ENCODE measurements at places on chromosomes 3 and 15.

DNA sequence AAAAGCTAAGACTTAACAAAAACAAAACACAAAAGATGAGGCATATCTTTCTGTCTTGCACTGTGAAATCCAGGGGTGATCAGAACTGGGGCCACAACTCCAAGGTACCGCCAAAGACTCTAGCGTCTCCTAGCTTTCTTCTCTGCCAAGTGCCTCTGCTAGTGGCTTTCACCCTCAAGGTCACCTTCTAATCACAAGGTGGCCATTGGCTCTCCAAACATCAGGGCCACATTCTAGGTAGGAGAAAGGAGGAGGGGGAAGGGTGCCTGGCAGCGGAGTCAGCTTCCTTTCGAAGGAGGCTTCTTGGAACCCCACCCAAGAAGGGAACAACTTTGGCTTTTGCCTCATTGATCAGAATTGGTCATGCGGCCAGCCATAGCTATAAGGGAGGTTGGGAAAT, 168.8 kb upstream of the SMAD3 start:
- DNase-seq: no peak

DNA sequence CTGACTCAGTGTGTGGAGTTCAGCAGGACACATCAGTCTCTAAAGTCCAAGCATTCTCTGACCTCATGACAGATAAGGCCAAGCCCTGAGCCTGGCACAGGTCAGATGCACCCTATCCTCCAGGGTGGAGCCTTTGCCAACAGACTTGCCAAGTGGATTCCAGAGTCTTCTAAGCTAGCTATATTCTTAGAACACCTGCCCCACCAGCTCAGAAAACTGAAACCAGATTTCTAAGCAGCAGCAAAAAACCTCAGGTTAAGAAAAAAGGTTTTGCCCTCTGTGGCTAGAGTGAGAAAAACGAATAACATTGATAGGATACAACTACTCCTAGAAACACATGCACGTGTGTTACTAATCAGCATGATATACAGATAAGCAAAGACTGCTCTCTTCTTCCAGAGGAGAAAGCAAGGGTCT, 11.6 kb downstream of the RMDN3 start:
- no peak for DNase-seq

DNA sequence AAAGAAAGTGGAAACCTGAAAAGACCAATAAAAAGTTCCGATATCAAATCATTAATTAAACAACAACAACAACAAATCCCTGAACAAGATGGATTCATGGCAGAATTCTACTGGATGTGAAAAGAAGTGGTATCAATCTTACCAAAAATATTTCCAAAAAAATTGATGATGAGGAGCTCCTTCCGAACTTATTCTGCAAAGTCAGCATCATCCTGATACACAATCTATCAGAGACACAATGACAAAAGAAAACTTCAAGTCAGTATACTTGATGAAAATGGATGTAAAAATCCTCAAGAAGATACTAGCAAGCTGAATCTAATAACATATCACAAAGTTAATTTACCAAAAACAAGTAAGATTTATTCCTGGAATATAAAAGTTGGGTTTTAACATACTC, 881.8 kb downstream of the SI start:
- no peak for DNase-seq

DNA sequence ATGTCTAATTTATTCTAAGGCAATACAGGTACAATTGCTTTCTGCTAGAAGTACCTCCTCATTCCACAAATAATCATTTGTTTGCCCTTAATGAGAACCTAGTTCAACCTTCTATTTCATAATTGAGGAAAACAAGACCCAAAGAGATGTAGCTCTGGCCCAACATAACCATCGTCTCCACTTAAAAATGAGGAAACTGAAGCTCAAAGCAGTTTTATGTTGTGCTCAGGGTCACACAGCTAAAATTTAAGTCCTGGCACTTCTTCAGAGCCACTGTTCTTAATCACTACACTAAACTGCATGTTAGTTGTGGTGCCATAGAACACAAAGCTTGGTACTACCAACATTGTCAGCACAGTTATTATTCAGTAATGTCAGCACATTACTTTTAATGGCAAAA, 108.0 kb downstream of the SERPINI1 start:
- no peak for DNase-seq

- no peak for DNase-seq
These were observed 55.8 kb upstream of the MYO5C start for GRCh38 chr15:52351206-52351908.

- no peak for DNase-seq
These were observed 35.7 kb downstream of the TMEM39A start for GRCh38 chr3:119427669-119428068.

GRCh38 chr3:137641879-137642704, 122.0 kb upstream of the SOX14 start:
- no peak for DNase-seq

DNA sequence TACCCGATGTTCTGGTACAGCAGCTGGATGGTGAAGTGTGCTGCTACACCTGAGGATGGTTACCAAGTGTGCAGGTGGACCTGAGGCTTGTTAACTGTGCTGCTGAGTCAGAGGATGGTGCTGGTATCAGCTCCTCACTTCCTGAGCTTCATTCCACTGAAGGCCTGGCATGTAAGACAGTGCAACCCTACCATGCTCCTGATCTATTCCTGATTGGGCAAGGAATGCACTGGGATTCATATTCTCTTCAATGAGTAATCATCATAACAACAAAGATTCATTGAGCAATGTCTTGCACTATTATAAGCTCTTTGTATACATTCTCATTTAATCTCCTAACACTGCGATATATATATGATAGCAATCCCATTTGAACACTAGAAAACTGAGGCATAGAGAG, 62.9 kb upstream of the THSD4 start:
- DNase-seq: no peak

DNA sequence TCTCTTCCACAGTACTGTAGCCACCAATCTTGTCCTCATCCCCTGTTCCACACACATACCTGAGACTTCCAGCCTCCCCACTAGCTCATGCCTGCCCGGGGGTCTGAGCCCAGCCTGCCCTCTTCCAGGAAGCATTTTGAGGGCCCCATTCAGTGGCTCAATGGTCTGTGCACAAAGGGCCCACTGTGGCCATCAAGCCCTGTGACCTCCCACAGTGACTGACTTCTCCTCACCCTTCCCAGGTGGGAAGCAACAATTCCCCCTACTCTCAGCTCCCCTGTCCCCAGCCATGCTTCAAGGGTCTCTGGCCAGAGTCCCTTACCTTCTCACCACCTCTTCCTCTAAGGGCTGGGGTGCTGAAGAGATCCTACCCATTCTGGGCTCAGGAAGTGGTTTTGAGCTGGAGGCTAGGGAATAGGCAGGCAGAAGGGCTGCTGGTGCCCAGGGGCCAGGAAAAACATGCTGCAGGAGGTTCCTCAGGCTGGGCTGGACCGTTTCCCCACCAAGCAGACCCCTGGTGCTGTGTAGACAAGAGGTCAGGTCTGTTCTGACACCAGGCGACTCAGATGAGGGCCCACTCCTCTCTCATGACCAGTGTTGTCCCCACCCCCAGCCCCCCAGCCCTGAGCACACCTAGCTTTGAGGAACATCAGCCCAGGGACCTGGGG, 3.0 kb upstream of the KLF15 start:
- DNase-seq: peak; percentile 21

DNA sequence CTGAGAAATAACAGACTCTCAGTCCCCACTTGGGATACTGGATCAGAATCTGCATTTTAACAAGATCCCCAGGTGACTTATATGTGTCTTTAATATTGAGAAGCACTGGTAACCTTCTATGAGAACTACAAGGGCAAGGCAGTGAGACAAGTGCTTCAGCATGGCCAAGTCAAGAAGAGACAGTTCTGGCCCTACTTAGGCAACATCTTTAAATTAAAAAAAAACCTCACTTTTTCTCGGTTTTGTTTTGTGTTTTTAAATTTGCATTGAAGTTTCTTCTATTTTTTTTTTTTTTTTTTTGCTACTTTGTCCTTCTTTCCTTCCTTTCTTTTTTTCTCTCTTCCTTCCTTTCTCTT, 42.5 kb upstream of the SPTSSB start:
- DNase-seq: no peak

DNA sequence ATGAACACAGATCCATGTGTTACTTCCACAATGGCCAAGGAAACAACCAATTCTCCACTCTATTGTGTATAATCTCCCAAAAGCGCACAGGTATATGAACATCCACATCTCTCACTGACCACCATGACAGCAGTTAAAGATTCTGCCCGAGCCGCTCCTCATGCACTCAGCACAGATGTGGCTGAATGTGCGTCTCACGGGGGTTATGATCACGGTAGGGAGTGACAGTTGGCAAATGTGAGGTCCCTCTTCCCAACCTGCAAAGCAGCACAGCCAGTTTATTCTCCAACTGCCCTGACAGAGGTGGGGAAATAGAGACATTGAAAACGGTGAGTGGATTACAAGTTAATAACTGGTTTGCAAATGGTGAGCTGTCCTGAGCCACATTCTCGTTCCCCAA, 17.6 kb downstream of the FOXP1 start:
- DNase-seq: no peak

GRCh38 chr3:41138146-41138545, 61.2 kb upstream of the CTNNB1 start:
- DNase-seq: no peak

DNA sequence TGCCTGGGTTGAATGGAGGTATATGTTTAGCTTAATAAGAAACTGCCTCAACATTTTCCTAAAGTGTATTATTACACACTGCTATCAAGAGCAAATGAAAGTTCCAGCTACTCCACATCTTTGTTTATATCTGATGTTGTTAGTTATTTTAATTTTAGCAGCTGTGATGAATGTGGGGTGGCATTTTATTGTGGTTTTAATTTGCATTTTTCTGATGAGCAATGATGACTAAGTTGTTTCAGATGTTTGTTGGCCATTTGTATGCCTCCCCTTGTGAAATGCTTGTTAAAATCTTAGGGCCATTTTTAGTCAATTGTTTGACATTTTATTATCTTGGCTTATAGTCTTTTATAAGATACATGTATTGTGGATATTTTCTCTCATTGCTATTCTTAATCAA, 260.4 kb upstream of the SLCO3A1 start:
- no peak for DNase-seq

DNA sequence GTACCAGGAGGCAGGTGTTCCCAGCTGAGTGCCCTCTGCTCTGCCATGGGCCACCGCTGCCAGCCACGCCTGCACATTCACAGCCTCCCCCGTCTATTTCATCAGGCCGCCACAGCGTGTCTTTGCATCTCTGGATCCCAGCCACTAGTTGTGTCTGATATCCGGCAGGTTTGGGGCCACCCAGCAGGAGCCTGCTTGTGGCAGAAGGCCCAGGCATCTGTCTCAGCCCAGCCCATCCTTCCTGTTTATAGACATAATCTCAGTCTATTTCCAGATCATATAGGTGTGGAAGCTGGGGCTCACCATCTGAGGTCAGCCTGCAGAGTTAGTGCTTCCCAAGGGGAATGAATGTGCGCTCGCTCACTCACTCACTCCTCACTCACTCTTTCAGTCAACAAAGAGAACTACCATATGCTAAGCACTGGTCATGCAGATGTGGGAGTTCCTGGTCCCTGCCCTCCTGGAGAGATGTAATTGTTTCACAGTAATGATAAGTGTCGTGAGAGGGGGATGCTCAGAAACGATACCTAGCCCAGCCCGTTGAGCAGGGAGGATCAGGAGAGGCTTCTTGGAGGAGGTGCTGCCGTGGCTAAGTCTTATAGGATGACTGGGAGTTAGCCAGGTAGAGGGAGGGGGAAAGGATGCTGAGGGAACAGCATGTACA, 60.6 kb downstream of the FGD5 start:
- DNase-seq: peak; percentile 78

DNA sequence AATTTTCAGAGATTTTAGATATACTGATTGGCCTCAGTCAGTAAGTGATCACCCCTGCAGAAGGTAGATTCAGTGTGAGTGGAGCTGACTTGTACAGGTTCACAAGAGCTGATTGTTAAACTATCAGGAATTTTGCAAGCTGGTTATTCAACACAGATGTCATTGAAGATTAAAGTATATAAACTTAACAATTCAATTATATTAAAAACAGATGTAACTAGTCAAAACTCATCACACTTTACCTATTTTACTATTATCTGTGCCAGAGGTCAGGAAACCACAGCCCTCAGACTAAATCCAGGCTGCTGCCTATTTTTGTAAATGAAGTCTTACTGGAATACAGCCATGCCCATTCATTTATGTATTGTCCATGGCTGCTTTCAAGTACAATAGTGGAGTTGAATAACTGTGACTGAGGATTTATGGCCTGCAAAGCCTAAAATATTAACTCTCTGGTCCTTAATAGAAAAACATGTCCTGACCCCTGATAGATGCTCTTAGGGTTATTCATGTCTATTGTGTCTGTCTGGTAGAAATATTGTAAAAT, 429.3 kb upstream of the PDZRN3 start:
- DNase-seq: no peak

DNA sequence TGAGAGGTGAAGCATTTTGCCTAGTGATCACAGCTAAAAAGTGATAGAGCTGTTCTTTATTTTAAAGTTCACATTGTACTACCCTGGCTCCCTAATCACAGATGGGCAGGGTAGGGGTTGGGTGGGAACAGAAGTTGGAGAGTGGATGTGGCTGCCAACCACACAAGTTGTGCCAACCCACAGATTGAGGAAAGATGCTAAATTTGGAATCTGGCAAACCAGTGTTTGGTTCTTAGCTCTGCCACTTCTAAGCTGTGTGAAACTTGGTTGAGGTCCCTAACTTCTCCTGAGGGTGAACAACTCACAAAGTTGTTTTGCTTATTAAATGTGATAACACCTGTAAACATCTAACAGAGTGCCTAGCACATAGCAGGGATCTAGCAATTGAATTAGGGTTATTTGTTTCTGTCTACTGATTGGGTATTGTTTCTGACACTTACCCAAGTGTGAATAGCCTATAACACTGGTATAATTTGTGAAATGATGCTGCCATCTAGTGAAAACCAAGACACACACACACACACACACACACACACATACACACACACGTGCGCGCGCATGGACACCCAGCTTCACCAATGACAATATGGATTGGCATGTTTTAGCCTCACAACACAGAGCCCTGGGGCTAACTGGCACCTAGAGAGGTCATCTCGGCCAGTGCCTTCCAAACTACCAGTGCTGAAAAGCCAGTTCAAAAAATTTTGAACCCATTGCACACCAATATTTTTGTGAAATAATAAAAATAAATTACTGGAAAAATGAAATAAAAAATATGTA, 25.3 kb downstream of the ADGRG7 start:
- no peak for DNase-seq

- DNase-seq: no peak
These were observed 35.0 kb downstream of the LPP start for GRCh38 chr3:188188911-188189310.

GRCh38 chr3:9109568-9109914, 139.9 kb downstream of the SRGAP3 start:
- no peak for DNase-seq

GRCh38 chr15:27401471-27401870, 430.5 kb downstream of the GABRG3 start:
- DNase-seq: no peak

GRCh38 chr15:45424429-45424828, 46.1 kb upstream of the GATM start:
- DNase-seq: no peak

DNA sequence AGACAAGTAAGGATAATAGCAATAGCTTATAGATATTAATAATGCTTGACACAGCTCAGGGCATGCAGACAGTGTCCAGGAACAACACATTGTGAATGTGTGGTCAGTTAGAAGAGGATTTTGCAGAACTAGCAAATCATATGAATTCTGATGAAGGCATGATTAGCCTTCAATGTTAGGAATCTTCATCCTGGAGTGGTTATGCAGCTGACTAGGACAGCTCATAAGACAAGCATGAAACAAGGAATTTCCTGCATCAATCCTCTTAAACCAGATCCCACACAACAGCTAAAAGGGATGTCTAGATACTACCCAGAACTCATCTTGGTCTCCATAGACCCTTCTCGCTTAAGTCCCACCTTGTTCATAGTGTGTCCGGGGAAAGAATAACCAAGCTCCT, 499.0 kb upstream of the ATP11B start:
- no peak for DNase-seq

Measured in spleen (tissue), 13 donors.